CD4-positive, alpha-beta T cell treated with Interleukin-12 subunit alpha and Interleukin-12 subunit beta, for 1 hour (primary cell): ENCODE measurements at places on chromosomes 5 and 9.

DNA sequence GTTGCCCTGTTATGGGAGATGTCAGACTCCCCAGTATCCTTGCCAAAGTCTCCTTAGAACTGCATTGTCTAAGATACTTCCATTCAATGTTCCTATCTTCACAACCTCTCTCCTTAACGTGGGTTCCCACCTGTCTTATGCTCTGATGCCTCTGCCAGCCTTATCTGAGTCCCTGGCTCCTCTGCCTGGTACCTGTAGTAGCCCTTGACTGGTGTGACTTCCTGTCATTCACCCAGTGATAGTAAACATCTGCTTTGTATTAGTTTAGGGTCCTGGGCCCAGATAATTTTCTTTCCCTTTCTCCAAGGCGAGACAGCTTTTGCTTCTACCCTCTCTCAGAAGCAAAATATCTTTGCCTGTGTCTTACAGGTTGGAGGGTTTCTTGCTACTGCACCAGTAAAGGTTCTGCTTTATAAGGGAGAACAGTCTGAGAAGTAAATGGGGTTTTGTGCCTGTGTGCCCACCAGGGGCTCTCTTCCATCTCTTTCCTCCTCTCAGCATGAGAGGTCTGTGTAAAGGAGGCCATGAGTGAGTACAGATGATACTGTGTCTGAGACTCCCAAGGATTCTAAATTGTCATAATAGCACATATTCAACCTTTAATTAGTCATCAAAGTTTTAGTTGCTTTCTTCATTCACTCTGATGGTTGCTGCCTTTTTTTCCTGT lies 220.8 kb downstream of the PRR16 start:
- no peak for DNase-seq

- no peak for DNase-seq
These were observed 342.4 kb downstream of the FGF10 start for GRCh38 chr5:44046619-44047364.

GRCh38 chr5:134446938-134447337 lies 35.3 kb upstream of the CDKN2AIPNL start:
- no peak for DNase-seq

- DNase-seq = no peak
These were observed 30.9 kb upstream of the PPP2R2B start for GRCh38 chr5:146909255-146910068.

GRCh38 chr5:140553657-140554056 lies 3.6 kb downstream of the SRA1 start:
- DNase-seq = no peak

DNA sequence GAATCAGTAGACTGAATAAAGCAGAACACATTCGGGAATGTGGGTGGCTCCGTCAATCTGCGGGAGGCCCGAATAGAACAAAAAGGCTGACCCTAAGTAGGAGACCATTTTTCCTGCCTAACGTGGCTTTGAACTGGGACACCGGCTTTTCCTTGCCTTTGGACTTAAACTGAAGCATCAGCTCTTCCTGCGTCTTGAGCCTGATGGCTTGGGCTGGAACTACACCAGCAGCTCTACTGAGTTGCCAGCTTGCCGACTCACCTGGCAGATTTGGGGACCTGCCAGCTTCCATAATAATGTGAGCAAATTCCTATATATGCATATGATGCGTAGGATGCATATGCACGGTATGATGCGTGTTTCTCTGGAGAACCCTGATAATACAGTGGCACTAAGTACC lies 111.3 kb downstream of the DAPK1 start:
- no peak for DNase-seq

GRCh38 chr5:136188859-136189258 lies 4.1 kb downstream of the SMIM32 start:
- no peak for DNase-seq
